Endodermal cell (in vitro differentiated cells): ENCODE measurements at places on chromosomes 1 and 21. TPM values are rescaled to one million over a fixed set of nuclear protein-coding genes. Genes with fewer than 3 reads are reported as not detected.

Gene SLAMF8
- total RNA-seq = not detected in 2 replicates

Gene SFN
- 0.82 to 1.5 TPM (median 1.5 TPM) in 3 replicates for total RNA-seq

Gene LBR
- 40.2 to 49.8 TPM (median 43.5 TPM) in 3 replicates for total RNA-seq

DNA sequence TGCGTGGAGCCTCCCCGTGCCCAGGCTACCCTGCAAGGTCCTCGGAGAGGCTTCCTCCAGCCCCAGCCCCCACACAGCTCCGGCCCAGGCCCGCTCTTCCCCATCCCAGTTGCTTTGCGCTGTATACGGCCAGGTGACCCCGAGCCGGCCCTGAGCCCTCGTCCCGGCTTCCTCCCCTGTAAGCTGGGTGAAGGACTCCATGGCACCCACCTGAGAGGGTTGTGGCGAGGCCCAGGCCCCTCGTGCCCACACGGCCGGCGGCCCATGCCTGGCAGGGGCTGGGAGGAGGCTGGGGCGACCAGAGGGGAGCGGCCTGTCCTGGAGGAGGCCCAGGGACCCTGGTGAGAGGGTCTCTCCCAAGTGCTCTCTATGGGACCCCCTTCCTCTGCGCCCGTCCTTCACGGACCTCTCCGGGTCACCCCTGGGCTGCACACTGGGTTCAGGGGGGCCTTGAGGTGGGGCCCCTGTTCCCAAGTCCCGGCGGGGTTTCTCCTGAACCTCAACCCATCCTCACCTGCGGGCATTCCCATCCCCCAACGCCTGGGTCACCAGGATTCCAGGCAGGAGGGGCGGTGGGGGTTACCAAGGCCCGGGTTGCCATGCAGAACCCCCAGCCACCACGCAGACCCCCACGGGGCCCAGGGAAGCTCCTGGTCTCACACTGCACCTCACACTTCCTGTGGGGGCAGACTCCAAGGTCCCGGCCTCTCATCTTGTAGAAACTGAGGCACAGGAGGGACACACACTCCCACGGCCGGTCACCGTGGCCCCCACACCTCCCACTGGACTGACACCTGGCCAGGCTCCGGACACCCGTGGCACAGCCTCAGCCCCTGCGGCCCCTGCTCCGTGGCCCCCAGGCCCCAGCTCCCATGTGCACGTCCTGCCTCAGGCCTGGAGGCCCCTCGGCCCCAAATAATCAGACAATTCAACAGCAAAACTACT is 25.2 kb downstream of the COL6A1 start:
- H3K27me3 ChIP-seq = no peaks in the 10 kb centered on the region
- no peaks in the 10 kb centered on the region for H3K4me1 ChIP-seq
- H3K36me3 ChIP-seq = no peaks in the 10 kb centered on the region
- no peak overlapping the region for H3K27ac ChIP-seq
- H3K4me3 ChIP-seq = no peak overlapping the region

- H3K4me3 ChIP-seq = no peak overlapping the region
- no peak for DNase-seq
- H3K27ac ChIP-seq = no peak overlapping the region
- peaks cover 12% of the 10 kb centered on the region for H3K4me1 ChIP-seq
- peaks cover 19% of the 10 kb centered on the region for H3K27me3 ChIP-seq
- no peaks in the 10 kb centered on the region for H3K36me3 ChIP-seq
Measured at GRCh38 chr1:162373541-162374260, 3.0 kb downstream of the SPATA46 start.

DNA sequence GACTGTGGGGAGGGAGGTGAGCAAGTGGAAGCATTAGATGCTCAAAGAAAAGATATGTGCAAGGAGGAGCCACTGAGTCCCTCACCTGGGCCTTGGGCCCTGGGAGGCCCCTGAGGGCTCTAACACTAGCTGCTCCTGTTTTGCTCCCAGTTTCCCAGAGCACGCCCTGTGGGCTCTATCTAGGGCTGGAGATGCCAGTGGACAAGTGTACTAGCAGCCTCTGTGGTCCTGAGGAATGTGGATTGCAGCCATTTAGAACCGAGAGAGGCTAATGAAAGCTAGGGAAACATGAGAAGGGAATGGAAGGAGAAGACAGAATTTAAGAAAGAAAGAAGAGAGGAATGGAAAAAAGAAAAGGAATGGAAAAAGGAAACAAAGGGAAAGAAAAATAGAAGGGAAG is 10.0 kb upstream of the TBX15 start:
- H3K27ac ChIP-seq = no peak overlapping the region
- H3K27me3 ChIP-seq = peaks cover 97% of the 10 kb centered on the region
- no peaks in the 10 kb centered on the region for H3K36me3 ChIP-seq
- no peak overlapping the region for H3K4me3 ChIP-seq
- DNase-seq = no peak
- no peaks in the 10 kb centered on the region for H3K4me1 ChIP-seq

DNA sequence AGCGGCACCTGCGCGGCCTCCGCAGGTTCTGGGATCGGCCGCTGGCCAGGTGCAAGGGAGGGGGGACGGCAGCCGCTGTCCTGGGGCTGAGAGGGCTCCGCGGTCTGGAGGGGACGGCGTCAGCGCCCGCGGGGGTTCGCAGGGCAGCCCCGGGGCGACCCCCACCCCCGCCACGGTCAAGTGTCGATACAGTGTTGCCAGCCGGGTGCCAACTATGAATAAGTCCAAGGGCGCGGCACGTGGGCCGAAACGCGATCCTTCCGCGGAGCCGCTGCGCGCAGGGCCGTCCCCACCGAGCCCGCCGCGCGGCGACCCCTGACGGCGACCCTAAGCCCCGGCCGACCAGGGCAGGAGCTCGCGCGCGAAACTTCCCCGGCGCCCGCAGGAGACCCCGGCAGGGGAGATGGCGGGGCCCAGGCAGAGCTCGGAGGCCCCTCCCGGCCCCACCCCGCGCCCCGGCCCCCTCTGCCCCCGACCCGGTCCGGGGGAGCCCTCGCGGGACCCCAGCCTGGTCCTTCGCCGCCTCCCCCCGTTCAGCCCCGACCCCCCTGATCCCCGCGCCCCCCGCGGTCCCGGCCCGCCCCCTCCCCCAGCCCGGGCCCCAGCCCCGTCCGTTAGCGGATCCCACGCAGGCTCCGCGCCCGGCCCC is 586 bp upstream of the AGPAT3 start:
- H3K27me3 ChIP-seq = no peaks in the 10 kb centered on the region
- H3K27ac ChIP-seq = no peak overlapping the region
- H3K4me1 ChIP-seq = peaks cover 5% of the 10 kb centered on the region
- peaks cover 4% of the 10 kb centered on the region for H3K36me3 ChIP-seq

GRCh38 chr1:227219715-227220292 is 98.5 kb downstream of the CDC42BPA start:
- H3K27ac ChIP-seq = no peak overlapping the region
- no peaks in the 10 kb centered on the region for H3K36me3 ChIP-seq
- no peak overlapping the region for H3K4me3 ChIP-seq
- no peaks in the 10 kb centered on the region for H3K27me3 ChIP-seq

DNA sequence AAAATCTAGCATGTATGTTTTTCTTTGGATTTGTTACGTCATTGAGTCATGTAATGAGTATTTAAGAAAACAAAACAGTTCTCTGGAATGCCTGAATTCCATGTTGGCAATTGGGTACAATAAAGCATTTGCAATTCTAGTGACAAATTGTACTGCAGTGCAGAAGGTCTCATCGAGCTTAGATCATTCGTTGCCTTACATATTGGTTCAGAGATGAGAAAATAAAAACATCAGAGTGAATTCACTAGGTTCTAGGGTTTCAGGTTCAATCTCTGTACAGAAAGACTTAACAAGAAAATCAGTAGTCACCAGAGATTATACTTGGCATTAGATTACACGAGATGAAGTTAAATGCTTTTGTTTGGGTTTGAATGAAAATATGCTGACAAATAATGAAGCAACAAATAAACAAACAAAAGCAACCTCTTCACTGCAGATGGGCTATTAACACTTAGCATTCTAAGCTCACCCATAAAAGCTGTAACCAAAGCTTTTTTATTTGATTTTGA is 124.7 kb downstream of the RYR2 start:
- DNase-seq = no peak
- H3K36me3 ChIP-seq = no peaks in the 10 kb centered on the region
- no peaks in the 10 kb centered on the region for H3K4me1 ChIP-seq

DNA sequence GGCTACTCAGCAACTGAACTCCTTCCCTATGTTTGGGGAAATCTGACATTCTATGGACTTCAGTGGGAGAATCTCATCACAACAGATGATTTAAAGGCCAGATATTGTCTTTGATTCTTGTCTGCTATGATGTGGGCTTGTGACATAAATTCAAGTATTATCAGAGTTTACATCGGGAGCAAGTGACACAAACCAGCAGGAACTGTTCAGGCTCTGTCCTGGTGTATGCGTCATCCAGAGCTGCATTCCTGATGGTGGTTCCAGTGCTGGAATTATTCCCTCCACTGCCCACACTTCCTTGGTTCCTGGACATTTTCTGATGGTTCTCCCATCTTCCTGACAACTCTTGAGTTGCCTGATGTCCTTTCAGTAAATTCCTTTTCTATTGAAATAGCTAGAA is 10.8 kb upstream of the LSM10 start:
- H3K36me3 ChIP-seq = no peaks in the 10 kb centered on the region
- no peaks in the 10 kb centered on the region for H3K27me3 ChIP-seq
- no peak for DNase-seq
- H3K4me1 ChIP-seq = no peaks in the 10 kb centered on the region

DNA sequence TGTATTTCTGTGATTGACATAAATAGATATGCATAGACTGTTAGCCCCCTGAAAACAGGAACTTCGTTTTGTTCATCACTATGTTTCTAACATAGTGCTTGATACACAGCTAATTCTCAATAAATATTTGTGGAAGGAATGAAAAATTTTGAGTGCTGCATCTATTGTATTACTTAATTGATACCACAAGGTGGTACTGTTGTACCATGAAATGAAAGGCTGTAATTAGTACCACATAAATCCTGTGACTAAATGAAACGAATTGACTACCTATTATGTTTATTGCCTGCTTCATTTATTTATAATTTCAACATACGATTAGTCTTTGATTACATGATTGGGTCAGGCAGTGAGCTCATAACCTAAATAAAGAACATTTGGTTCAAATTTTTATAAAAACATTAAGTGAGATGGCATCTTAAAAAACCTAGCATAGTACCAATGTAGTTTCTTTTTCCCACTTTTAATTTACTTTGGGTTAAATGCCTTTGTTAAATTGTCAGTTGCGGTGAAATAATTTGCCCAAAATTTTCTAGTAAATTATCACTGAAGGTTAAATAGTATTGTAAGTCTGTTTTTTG is 15.0 kb upstream of the TGFB2 start:
- peaks cover 40% of the 10 kb centered on the region for H3K36me3 ChIP-seq
- no peaks in the 10 kb centered on the region for H3K4me1 ChIP-seq
- no peak overlapping the region for H3K27ac ChIP-seq
- no peak for DNase-seq
- no peak overlapping the region for H3K4me3 ChIP-seq

DNA sequence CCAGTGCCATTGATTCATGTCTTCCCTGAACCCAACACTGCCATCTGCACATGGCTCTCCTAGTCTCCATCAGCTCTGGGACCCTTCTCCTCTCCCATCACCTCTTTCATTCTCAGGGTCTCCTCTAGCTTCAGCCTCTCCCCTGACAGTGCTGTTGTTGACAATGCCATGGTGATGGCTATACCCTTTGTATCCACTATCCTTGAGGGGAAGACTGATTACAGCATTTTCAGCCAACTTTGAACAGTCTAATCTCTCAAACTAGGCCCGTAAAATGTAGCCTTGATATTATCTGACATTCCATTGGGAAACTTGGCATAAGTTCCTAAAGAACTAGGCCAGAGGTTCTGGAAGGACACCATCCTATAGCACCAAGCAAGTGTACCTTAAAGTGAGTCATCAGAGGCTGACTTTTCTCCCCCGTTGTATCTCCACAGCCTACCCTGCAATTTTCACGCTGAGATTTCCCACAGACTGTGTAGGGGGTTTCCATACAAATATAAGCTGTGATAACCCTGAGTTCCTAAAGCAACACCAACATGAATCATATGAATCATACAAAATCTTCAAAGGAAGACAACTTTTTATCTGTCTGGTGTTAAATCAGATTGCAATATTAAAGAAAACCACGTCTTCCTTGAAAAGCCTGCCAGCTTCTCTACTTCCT is 5.8 kb downstream of the HAO2 start:
- no peaks in the 10 kb centered on the region for H3K27me3 ChIP-seq
- DNase-seq = no peak
- H3K27ac ChIP-seq = no peak overlapping the region
- H3K4me3 ChIP-seq = no peak overlapping the region
- H3K4me1 ChIP-seq = no peaks in the 10 kb centered on the region

- H3K27me3 ChIP-seq = no peaks in the 10 kb centered on the region
- no peak overlapping the region for H3K4me3 ChIP-seq
- H3K36me3 ChIP-seq = peaks cover 75% of the 10 kb centered on the region
- no peak overlapping the region for H3K27ac ChIP-seq
Measured at GRCh38 chr21:46114963-46115362, 17.1 kb downstream of the COL6A2 start.
